A549 treated with ZK216348 at 1 μM for 4 hours (cell line): ENCODE measurements at places on chromosomes 2 and 18. TPM values are rescaled to one million over a fixed set of nuclear protein-coding genes. Genes with fewer than 3 reads are reported as not detected.

NFE2L2 gene
- 43.3 to 62.3 TPM (median 48.3 TPM) in 5 replicates for total RNA-seq

LIMS2 gene
- total RNA-seq, result 4.1 to 9.8 TPM (median 6.3 TPM) in 5 replicates

LRATD1 gene
- total RNA-seq, result 0.07 TPM in 1 of 5 replicates, not detected in the others

HJURP gene
- 68.3 to 93.0 TPM (median 68.9 TPM) in 5 replicates for total RNA-seq

SCN7A gene
- total RNA-seq, result not detected in 5 replicates

ADAM23 gene
- 9.1 to 12.6 TPM (median 10.1 TPM) in 5 replicates for total RNA-seq

PLA2R1 gene
- total RNA-seq, result 1.9 to 2.7 TPM (median 2.4 TPM) in 5 replicates

CD302 gene
- total RNA-seq, result 1.5 to 2.5 TPM (median 2.2 TPM) in 5 replicates

NT5DC4 gene
- total RNA-seq, result not detected in 5 replicates

GNAL gene
- total RNA-seq, result 5.3 to 7.7 TPM (median 5.4 TPM) in 5 replicates

CCDC68 gene
- 3.3 to 6.5 TPM (median 4.0 TPM) in 5 replicates for total RNA-seq

ACYP2 gene
- total RNA-seq, result 5.4 to 8.7 TPM (median 7.9 TPM) in 5 replicates

PJVK gene
- 0.99 to 2.8 TPM (median 2.1 TPM) in 5 replicates for total RNA-seq

ACTR2 gene
- total RNA-seq, result 127 to 186 TPM (median 171 TPM) in 5 replicates

ANKRD62 gene
- not detected in 5 replicates for total RNA-seq

FLACC1 gene
- 0.34 to 0.57 TPM in 2 of 5 replicates, not detected in the others for total RNA-seq

SH3YL1 gene
- 7.7 to 11.8 TPM (median 9.8 TPM) in 5 replicates for total RNA-seq

IL1F10 gene
- not detected in 5 replicates for total RNA-seq

OR6B2 gene
- not detected in 5 replicates for total RNA-seq

AQP12B gene
- not detected in 5 replicates for total RNA-seq

TANC1 gene
- total RNA-seq, result 6.1 to 10.0 TPM (median 8.9 TPM) in 5 replicates

SMYD1 gene
- total RNA-seq, result not detected in 5 replicates

EN1 gene
- total RNA-seq, result 0.89 to 1.4 TPM (median 1.0 TPM) in 5 replicates

TRMT61B gene
- total RNA-seq, result 11.9 to 16.4 TPM (median 15.5 TPM) in 5 replicates

POTEI gene
- total RNA-seq, result not detected in 5 replicates

DCDC2C gene
- total RNA-seq, result 0.77 TPM in 1 of 5 replicates, not detected in the others

STEAP3 gene
- 32.7 to 55.4 TPM (median 48.8 TPM) in 5 replicates for total RNA-seq

PLEKHH2 gene
- 0.89 to 1.8 TPM (median 1.5 TPM) in 5 replicates for total RNA-seq

IL36RN gene
- total RNA-seq, result 0.06 to 0.13 TPM in 2 of 5 replicates, not detected in the others

GPR155 gene
- total RNA-seq, result 0.09 to 1.1 TPM (median 0.39 TPM) in 5 replicates

SLC14A1 gene
- not detected in 5 replicates for total RNA-seq

ZNF385B gene
- total RNA-seq, result not detected in 5 replicates

DTNB gene
- total RNA-seq, result 8.1 to 11.3 TPM (median 9.4 TPM) in 5 replicates

GPR45 gene
- not detected in 5 replicates for total RNA-seq

SERPINB11 gene
- 0.13 TPM in 1 of 5 replicates, not detected in the others for total RNA-seq

SERPINB10 gene
- not detected in 5 replicates for total RNA-seq

ALKAL2 gene
- total RNA-seq, result not detected in 5 replicates

ACMSD gene
- not detected in 5 replicates for total RNA-seq

SLC16A14 gene
- 0.64 to 1.0 TPM (median 0.99 TPM) in 5 replicates for total RNA-seq

NT5C1B gene
- total RNA-seq, result not detected in 5 replicates

MATN3 gene
- 9.8 to 16.8 TPM (median 14.4 TPM) in 5 replicates for total RNA-seq

RASGRP3 gene
- total RNA-seq, result 0.41 to 1.6 TPM (median 0.61 TPM) in 5 replicates

CGREF1 gene
- 5.3 to 8.5 TPM (median 7.8 TPM) in 5 replicates for total RNA-seq
